ENCODE measurements at places on chromosomes 5 and 9.

- no peak for DNase-seq
Observed at GRCh38 chr9:75463871-75464270, 375.6 kb downstream of the OSTF1 start.

- no peak for DNase-seq
Observed at GRCh38 chr5:179292202-179292601, 53.1 kb downstream of the ADAMTS2 start.

- DNase-seq = no peak
Observed at GRCh38 chr5:3325972-3326840, 269.4 kb upstream of the IRX1 start.

GRCh38 chr9:98930792-98931191, 12.9 kb upstream of the COL15A1 start:
- no peak for DNase-seq

DNA sequence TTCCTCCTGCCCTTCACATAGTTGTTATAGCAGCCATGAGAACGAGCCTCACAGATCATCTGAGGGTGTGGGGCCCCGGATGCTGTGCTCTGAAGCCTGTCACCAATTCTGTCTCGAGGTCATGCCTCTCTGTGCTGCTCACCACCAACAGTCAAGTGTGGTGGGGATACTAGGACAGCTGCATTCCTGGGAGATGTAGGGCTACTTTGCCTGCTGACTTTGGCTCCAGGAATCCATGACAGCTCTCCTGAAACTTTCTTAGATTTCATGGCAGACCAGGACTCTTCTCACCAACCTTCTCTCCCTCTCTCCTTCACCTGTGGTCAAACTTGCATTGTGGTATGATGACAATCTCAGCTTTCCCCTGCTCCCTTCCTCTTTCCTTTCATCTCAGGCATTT, 395.9 kb downstream of the PSAT1 start:
- no peak for DNase-seq

GRCh38 chr5:1638658-1639400, 115.1 kb upstream of the LPCAT1 start:
- no peak for DNase-seq

- no peak for DNase-seq
Observed at GRCh38 chr5:102815540-102816332, 60.6 kb downstream of the PAM start.

GRCh38 chr9:117828466-117828865, 124.3 kb downstream of the TLR4 start:
- DNase-seq = no peak

- no peak for DNase-seq
Observed at GRCh38 chr5:142801495-142801871, 31.3 kb downstream of the ARHGAP26 start.

- no peak for DNase-seq
Observed at GRCh38 chr5:137372016-137372772, 126.9 kb downstream of the SPOCK1 start.

DNA sequence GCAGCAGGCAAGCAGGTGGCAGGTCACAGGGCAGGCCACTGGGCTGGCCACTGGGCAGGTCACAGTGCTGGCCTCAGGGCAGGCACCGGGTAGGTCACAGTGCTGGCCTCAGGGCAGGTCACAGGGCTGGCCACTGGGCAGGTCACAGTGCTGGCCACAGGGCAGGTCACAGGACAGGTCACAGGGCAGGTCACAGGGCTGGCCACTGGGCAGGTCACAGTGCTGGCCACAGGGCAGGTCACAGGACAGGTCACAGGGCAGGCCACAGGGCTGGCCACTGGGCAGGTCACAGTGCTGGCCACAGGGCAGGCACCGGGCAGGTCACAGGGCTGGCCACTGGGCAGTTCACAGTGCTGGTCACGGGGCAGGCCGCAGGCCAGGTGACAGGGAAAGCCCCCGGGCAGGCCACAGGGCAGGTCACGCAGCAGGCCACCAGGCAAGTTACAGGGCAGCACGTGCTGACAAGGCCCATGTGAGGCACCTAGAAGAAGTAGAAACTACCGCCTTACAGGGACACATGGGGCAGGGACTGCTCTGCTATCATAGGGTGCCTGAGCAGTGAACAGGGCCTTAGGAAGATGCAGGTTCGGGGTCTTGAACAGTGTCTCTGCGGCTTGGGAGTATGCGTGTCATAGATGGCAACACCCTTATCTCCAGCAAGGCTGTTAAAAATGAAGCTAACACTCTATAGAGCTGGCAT, 18.6 kb upstream of the MED10 start:
- no peak for DNase-seq

GRCh38 chr9:16661816-16662215, 208.7 kb downstream of the BNC2 start:
- no peak for DNase-seq

- DNase-seq = no peak
Observed at GRCh38 chr5:73780302-73781080, 154.5 kb downstream of the ARHGEF28 start.

GRCh38 chr5:77316871-77317661, 106.6 kb downstream of the PDE8B start:
- DNase-seq = no peak

DNA sequence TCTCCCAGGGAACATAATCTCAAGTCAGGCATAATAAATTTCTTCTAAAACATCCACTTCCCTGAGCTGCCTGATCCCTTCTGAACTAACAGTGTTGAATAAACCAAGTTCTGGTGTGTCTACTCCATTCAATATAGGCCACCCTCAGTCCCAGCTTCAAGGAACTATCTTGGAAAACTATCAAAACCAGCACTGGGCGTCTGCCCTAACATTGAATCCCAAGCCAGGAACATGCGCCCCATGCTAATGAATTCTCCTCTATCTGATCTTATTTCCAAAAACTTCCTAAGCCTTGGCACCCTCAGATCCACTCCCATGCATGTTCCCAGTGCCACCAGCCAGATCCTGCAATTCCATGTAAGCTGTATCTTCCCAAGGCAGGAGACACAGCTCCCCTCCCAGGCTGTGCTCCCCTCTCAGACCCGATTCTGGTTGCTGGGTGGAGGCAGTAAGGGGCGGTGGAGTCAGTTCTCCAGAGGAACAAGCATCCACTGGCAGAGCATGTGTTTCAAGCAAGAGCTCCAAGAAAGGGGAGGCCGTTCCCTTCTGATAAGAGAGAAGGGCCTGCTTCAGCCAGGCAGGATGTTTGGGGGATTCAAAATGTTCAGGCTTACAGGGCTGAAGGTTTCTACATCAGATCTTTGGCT, 13.1 kb upstream of the FOXI1 start:
- no peak for DNase-seq

GRCh38 chr5:43437062-43437660, 25.0 kb upstream of the CCL28 start:
- no peak for DNase-seq

GRCh38 chr9:133670466-133670865, 34.3 kb downstream of the DBH start:
- no peak for DNase-seq

DNA sequence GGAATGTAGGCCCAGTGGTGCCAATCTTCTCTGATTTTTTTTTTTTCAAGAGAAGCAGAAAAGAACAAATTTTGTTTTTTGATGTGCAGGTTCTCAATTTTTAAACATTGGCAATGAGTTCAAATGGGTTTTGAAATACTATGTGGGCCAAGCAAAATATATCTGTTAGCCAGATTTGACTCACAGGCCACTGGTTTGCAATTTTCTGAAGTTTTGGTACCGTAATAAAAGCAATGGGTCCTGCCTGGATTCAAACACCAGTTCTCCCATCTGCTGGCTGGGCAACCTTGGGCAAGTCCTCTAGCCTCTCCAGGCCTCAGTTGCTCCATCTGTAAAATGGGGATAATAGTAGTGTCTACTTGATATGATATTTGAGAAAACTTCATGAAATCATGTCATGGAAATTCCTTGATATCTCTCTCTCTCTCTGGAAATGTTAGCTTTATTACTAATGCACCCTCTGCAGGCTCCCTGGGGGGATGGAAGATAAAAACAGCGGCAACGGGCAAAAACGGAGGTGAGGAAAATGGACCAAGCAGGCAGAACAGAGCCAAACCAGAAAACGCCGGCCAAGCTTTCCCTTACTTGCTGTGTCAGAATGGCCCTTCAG, 63.4 kb downstream of the SMIM23 start:
- no peak for DNase-seq

DNA sequence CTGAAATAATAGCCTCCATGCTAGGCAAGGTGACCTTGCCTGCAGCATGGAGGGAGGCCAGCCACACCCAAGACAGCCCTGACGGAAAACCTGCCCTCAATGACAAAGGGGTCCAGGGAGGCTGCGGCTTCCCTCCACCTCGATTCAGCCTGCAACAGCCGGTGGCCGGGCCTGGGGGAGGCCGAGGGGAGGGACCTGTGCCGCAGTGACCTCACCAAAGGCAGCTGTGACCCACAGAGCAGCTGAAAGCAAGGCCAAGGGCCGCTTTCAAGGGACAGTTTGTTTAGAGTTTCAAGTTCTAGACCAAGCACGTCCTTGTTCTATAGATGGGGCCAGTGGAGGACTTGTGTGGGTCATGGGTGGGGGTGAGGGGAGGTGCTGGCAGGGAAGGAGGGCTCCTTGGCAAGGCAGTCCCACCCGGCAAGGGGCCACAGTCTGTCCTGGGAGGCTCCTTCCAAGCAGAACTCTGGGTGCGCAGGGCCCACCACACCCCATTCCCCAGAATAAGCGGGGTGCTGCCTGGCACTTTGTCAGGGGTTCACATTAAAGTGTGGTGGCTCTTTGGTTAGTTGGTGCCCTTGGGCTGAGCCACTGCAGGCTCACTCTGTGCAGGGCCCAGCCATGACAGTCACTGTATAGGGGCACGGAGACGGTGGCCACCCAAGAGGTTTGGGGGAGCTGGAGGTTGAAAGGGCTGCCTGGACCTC, 226.5 kb downstream of the FANCC start:
- DNase-seq = no peak

GRCh38 chr5:165282491-165282890, 1777.1 kb downstream of the MAT2B start:
- no peak for DNase-seq

DNA sequence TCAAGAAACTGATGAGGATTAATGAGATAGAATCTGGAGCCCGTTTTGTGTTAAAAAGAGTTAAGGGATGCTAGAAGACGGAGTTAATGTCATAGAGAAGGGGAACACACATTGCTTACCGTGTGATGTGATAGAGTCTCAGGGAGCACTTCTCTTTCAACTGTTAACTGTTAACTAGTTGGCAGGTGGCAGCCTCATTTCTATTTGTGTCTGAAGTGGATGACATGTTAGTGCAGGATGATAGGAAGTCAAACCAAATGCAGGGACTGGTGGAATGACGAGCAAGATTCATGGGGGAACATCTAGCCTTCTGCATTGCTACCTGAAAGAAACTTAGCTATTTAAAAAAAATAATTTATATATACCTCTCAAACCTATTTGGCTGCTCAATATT, 222.7 kb downstream of the MAST4 start:
- DNase-seq = no peak

- no peak for DNase-seq
Observed at GRCh38 chr5:172223901-172224873, 30.2 kb downstream of the EFCAB9 start.

GRCh38 chr5:91098541-91098940, 284.6 kb downstream of the ARRDC3 start:
- DNase-seq = no peak

- DNase-seq = no peak
Observed at GRCh38 chr5:62315376-62316175, 9.6 kb downstream of the KIF2A start.

- DNase-seq = no peak
Observed at GRCh38 chr5:84292788-84293653, 91.7 kb downstream of the EDIL3 start.

DNA sequence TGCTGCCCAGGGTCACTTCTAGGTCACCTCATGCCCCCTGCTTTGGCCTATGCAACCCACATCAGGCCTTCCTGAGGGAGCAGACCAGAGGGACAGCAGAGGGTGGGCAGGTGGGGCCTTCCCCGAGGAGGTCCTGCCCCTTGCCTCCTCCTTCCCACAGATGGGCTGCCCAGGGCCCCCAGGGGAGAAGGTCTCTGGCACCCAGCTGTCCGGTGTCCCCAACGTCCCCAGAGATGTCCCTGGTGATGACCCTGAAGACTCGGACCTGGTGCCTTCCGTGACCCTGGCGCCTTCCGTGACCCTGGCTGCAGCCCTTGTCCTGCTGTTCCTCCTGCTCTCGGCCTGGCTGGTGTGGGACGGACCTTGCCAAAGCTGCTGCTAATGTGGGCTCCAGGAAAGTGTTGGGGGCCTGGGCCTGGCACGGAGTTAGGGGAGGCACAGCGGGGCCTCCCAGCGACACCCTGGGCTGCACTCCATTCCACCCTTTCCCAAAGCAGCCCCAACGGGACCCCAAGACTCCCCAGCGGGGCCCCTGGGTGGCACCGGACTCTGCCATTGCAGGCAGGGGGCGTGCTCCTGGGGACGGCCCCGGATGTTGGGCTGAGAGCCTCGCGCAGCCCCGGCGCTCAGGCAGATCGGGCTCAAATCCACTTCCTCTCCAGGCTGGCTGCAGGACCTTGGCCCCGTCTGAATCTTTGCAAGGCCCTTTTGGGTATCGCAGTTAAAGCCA, 6.8 kb upstream of the SLC2A6 start:
- no peak for DNase-seq

DNA sequence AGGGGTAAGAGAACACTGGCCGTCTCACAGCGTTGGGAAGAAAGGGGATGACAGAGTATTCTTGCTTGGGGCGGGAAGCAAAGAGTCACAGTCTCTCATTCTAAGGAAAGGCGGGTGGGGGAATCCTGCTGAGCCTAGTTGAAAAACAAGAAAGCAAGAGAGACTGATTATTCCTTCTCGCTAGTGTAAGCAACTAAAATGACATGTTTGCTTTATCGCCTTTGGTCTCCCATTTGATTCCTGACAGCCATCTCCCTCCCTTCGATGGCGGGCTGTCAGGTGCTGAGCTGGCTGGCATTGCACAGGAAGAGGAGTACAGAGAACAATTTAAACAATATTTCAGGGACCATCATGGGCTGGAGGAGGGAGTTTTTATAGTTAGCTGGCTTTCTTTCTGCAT, 331.3 kb downstream of the ASTN2 start:
- no peak for DNase-seq

GRCh38 chr5:162800301-162800700, 637.1 kb upstream of the CCNG1 start:
- no peak for DNase-seq

DNA sequence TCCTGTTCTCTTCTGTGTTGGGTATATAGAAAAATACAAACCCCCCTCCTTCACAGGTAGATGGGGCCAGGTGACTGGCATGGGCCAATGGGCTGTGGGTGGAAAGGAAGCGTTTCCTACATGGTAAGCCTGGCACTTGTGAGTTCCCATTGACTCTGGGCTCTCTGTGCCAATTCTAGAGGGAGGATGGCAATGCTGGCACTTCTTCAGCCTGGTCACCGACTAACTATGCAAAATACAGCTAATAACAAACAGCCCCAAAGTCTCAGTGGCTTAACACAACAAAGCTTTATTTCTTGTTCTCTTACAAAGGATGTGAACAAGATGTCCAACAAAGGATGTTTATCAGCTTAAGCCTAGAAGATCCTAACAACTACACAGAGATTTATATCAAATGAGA, 258.1 kb downstream of the SYK start:
- DNase-seq = no peak

All from stimulated activated CD8-positive, alpha-beta memory T cell treated with anti-CD3 and anti-CD28 coated beads, Interleukin-7, amount 100 ng/mL, for 1 hour (primary cell).